ENCODE measurements at places on chromosomes 2 and 18. TPM values are rescaled to one million over a fixed set of nuclear protein-coding genes. Genes with fewer than 3 reads are reported as not detected.

DNA sequence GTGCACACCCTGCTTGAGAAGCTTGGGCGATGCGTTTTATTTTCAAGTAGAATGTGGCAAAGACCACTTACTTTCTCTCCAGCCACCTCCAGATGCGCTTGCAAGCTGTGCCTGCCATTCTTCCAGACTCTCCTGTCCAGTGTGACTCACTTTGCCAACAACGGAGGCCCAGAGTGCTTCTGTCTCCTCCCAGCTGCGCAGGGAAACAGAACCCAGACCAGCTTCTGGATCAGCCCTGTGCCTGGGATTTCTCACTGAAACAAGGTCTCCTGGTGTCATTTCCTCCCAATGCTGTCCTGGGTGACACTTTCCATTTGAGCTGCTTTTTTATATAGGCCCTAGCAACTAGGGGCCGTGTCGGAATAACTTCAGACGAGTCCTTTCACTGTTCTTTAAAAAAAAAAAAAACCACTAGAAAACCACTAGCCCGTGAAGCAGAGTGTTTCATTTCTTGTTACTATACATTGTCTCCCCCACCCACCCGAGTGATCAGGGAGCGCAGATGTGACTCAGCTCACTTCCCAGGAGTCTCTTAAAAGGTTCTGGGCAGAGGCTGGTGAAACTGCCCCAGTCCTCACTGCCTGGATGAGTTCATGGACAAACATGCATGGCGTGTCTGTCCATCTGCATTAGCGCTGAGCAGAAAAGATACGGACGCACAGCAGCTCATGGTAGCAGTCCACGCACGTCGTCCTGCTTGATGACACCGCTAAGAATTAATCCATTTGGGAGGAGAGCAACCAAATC, 25.3 kb upstream of the RPL31 start:
- no peak for DNase-seq

- no peak for DNase-seq
Measured at GRCh38 chr2:20473128-20473527, 26.3 kb downstream of the RHOB start.

DNA sequence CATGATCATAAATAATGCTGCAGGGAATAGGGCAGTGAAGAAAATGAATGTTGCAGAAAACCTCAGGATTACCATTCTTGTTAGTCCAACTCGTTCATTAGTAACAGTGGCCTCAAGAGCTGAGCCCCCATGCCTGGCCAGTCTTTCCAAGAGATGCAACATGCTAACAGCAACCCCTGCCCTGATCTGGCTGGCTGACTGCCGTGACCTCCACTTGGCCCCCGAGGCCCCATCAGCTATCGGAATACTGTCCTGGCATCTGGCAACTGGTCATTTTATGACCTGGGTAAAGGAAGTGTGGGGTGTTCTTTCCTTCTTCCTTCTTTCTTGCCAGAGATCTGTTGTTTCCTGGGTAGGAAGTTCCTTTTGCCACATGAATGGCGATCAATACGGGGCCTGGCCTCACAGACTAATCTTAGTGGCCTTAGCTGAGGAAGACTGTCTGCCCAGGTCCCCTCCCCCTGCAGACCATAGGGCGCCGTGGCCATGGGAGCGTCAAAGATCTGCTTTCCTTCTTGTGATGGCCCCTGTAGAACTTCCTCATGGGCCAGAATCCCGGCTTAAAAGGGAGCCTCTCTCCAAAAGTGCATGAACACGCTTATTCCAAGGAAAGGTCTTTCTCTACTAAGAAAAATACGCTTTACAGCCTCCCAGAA, 10.6 kb upstream of the TRABD2A start:
- DNase-seq = no peak

DNA sequence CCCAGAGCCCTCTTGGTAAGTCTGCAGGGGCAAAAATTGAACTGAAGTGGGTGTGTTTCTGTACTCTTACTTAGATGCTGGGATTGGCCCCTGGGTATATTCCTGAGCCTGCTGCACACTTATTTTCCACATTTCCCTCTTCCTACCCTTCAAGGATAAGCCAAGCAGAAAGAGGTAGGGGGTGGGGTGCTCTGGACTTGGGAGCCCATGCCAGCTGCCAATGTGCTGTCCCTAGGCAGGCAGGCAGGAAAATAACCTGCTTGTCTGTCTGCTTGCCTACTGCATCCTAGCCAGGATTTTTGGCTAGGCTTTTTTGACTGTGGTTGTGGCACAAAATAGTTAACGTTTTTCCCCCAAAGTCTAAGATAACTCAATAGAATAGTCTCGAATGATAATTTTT, 234.3 kb downstream of the ALK start:
- no peak for DNase-seq

DNA sequence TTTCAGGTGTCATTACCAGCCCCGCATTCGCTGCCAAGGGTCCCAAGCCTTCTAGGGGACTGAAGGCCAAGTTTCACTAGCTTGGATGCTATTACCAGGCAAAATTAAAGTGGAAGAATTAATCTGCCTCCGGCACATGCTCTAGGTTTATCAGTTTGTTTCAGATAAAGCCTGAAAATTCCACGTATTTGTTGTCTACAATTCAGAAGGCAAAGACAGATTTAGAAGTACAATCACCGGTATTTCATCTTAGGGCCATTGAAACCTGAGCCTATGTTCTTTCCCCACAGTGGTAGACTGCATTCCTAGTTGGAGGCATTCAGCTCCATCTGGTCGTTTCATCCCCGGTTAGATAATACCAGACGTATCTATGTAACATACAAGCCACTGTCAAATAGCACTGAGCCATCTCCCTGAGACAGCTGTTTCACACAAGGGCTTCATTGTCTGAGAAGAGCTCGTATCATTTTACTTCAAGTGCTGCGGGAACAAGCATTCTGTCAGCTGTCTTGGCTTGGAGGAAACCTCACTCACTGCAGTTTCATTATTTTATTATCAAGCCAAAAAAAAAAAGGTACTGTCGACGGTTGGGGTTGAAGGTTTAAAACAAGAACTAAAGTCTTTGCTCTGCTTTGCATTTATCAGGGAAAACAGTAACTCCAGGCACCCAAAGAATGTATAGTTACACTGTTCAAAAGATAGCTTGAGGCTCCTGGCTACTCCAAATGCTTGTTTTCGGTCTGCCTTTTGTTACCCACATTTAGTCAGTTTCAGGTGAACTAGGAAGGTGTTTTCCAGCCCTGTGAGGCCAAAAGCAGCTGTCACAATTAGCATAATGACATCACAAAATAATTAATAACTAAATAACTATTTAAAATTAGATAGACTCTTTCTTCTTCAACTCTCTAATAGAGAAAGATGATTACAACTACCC, 76.7 kb downstream of the TGIF1 start:
- no peak for DNase-seq

DNA sequence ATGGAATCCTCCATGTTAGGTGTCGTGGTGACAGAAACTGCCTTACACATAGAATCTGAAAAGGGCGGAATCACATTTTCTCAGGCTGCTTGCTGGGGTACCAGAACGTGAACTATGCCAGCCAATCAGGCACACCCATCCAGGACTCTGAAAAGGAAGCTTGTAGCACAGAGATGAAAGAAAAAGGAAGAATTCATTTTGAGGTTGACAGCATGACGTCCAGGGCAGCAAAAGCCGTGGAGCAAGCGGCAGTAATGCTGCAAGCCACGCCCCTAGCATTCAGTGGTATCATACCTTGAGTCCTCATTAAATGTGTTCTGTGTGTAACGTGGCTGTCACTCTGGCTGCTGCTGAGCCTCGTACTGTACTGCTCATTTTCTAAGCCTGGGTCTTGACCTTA, 304.0 kb downstream of the DYSF start:
- no peak for DNase-seq

DNA sequence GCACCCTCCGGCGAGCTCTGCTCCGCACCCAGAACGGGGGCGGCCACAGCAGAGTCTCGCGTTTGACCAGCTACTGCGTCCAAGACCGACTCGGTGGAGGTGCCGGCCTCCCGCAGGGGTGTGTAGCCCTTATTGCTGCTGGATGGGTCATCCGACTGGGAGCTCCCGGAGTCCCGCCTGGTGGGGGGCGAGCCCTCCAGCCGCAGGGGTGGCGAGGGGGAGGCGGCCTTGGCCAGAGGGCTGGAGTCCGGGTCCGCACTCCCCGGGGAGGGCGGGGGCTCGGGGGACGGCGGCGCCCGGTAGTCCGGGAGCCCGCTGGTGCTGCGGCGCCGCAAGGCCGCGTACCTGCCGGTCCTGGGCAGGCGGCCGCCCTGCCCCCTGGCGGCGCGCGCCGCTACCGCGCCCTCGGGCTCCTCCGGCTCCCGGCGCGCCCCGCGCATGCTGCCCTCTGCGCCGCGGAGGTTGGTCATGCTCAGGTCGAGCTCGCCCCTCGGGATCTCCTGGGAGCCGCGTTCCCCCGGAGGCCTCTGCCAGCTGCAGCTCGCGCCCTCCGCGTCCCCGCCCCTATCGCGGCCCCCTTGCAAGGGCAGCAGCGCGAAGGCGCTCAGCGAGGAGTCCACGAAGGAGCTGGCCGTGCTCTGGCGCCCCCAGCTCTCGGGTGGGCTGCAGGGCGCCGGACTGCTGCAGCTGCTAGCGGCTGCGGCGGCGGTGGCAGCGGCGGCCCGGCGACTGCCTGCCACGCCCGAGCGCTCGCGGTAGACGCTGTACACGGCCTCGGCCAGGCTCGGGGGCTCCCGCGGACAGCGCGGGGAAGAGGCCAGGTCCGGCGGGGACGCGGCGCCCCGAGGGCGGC, 4.8 kb downstream of the TMEM200C start:
- DNase-seq = peak; percentile 24

- no peak for DNase-seq
Measured at GRCh38 chr2:152334701-152335015, 316 bp upstream of the FMNL2 start.

DNA sequence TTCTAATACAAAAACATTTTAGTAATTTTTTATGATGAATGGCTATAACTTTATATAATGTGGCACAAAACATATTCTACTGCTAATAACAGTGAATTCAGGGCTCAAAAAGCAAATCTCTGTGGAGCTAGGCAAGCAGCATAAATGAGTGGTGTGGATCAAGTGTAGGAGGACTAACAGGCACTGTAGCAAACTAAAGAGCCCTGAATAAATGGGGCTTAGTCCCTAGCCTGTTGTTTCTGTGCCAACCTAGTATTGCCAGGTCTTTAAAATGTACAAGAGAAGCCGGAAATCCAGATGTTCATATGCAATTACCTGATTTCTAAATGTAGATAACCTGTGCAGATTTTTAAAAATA, 18.5 kb downstream of the REL start:
- no peak for DNase-seq

The ABCG5 gene
- not detected for total RNA-seq
